ENCODE measurements at places on chromosomes 4 and X.

DNA sequence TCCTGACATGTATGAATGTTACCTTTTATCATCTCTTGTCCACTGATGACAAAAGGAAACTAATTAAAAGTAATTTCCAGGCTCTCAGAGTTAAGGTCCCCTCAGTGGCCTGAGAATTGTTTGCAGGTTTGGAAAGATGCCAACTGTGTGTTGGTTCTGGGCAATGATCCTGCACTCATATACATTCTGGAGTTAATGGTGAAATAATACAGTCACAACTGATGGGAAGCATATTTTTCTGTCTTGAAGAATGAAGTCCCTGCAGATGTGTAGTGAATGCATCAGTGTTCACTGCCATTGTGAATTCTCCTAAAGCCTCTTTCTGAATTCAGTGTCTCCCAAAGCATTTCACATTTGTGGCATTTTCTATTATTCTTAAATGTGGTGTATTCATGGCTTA, 238.1 kb upstream of the PPP1R2C start:
- DNase-seq, result no peak

GRCh38 chrX:34559325-34559724, 97.8 kb downstream of the TMEM47 start:
- DNase-seq, result no peak

DNA sequence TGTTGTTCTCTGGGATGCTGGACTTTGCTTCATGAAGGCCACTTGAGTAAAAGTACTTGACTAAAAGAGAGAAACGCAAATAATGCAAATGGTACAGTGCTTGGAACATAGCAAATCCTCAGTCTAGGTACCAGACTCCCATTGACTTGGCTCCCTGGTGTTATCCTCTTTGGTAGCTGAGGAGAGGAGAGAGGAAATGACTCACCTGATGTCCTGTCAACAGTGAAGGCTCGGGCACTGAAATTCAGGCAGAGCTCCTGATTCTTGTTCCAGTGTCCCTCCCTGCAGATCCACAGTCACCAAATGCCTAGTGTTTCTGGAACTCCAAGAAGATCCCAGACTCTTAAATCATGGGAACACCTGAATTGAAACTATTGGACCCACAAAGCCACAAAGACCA, 22.5 kb upstream of the TCEAL4 start:
- DNase-seq, result no peak

DNA sequence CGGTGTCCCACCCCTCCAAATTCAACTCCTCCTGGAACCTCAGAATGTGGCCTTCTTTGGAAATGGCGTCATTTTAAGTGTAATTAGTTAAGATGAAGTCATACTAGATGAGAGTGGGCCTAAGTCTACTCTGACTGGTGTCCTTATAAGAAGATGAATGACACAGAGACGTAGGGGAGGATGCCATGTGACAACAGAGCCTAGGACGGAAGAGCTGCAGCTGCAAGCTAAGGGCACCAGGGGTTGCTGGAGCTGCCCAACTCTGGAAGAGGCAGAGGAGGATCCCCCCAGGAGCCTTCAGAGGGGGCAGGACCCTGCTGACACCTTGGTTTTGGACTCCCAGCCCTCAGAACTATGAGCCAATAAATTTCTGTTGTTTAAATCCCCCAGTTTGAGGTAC, 115.1 kb downstream of the STK32B start:
- DNase-seq, result no peak

GRCh38 chr4:78706302-78706701, 69.8 kb upstream of the BMP2K start:
- no peak for DNase-seq

- no peak for DNase-seq
Observed at GRCh38 chr4:152970102-152970820, 34.1 kb downstream of the FHDC1 start.

DNA sequence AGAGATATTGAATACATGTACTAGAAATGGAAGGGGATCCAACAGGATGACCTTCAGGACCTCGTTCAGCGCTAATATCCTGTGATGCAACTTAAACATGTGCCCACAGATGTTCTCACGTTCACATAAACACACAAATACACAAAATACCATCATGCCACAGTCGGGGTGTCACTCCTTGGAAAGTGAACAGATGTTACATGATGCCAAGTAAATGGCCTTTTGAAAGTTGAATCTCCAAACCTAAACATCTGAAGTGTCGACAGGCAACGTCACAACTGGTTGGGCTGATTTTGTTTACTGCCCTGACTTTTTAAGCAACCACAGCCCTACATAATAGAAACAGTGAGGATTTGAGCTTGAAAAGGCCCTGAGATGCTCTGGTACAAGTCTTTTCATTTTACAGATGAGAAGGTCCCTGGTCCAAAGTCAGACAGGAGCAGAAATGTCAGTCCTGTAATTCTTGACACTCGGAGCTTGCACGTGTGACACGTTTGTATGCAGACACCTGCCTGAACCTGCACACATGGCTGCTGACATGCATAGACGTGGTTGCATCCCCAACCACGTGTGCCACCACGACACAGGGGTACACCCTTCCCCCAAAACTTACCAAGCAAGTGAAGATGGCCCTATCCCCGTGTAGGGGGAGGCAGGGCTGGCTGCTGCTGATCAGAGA, 23.5 kb upstream of the BCORL1 start:
- no peak for DNase-seq

GRCh38 chr4:84596826-84597225, 13.9 kb downstream of the CDS1 start:
- DNase-seq, result peak; percentile 8

- no peak for DNase-seq
Observed at GRCh38 chrX:155745792-155746191, 133.0 kb upstream of the TMLHE start.

DNA sequence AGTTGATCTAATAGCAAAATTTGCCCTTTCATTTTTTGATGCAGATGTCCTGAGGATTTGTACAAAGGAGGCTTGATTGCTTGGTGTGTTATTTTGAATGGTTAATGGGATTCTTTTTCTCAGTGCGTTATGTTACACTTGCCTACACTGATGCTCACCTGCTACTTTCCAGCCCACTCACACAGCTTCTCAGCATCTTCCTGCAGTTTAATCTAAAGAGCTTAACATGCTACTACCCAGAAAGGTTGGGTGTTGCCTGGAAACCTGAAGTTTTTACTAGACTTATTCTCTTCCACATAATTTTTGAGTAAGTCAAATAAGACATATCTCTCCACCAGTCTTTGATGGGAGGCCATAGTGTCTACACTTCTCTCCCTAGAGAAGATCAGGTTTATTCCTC, 9.9 kb upstream of the GPR101 start:
- DNase-seq, result no peak

GRCh38 chrX:37347420-37347819, 1.7 kb upstream of the PRRG1 start:
- DNase-seq, result no peak

GRCh38 chrX:67207912-67208311, 335.9 kb upstream of the AR start:
- DNase-seq, result no peak

DNA sequence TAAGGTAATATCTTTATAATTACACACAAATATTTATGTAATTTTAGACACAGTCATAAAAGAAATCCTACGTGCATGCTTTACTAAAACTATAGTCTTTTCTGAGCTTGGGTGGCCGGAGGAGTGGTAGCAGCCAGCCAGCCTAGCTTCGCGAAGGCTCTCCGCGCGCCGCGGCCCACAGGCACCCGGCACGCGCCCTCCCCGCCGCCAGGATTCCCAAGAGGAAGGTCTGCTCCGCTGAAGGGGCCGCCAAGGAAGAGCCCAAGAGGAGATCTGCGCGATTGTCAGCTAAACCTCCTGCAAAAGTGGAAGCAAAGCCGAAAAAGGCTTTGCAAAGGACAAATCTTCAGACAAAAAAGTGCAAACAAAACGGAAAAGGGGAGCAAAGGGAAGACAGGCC, 8.7 kb upstream of the PJA1 start:
- no peak for DNase-seq

DNA sequence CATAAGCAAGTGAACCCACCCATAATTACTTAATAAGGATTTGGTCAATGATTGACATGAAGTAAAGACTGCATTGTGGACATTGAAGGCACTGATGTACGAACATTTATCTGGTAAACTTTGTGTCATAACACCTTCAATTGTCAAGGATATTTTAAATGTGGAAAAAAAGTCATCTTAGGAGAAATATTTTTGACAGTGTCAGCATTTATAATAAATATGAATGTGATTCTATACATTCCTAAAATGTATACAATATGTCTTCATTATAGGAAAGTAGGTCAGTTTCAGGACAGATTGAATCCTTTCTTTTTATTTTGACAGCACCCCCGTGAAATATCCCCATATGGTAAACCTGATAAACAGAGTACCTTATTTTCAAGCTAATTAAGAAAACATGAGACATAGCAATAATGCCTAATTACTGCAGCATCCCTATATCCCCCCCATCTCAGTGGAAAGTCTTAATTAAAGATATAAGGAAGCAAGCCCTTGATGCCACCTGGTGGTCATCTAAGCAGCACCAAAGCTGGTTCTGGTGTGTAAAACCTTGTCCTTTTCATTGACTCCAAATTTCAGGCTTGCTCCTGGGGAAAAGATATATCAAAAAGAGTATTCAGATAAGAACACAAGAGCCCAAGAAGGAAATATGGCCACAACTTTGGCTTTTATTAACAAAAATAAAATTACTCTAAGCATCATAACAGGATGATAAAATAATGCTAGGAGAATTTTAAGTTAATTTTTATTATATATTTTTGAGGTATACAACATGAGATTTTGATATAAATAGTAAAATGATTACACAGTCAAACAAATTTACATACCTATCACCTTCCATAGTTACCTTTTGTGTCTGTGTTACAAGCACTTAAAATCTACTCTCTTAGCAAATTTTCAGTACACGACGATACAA, 379.7 kb downstream of the TLL1 start:
- no peak for DNase-seq

GRCh38 chr4:182449186-182449929, 206.2 kb downstream of the TENM3 start:
- peak; percentile 4 for DNase-seq

- no peak for DNase-seq
Observed at GRCh38 chrX:101377547-101377946, 8.4 kb downstream of the BTK start.

DNA sequence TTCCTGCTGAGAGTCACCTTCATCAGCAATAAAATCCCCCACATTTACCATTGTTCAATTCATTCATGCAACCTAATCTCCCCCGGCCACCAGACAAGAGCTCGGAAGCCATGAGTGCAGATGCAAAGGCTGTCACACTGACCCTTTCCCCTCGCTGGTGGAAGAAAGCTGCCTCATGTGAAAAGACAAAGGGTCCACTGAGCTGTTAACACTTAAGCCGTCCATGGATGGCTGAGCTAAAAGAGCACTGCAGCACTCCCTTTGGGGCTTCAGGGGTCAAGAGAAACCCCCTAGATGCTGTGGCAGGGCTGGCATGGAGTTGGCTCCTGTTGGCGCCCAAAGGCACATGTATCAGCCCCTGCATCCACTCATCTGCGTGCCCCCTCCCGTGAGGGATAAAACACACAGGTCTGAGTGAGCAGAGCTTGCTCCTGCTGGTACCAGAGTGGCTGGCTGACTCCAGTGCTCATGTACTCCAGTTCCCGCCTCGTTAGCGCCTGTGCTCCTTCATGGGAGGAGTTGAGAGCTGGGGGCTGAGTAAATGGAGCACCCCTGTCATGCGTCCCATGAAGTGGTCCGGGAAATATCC, 216.5 kb downstream of the PDHA2 start:
- no peak for DNase-seq

GRCh38 chrX:13092455-13092941, 48.1 kb upstream of the FAM9C start:
- peak; percentile 83 for DNase-seq

- DNase-seq, result no peak
Observed at GRCh38 chr4:159481936-159482335, 379.1 kb downstream of the RAPGEF2 start.

DNA sequence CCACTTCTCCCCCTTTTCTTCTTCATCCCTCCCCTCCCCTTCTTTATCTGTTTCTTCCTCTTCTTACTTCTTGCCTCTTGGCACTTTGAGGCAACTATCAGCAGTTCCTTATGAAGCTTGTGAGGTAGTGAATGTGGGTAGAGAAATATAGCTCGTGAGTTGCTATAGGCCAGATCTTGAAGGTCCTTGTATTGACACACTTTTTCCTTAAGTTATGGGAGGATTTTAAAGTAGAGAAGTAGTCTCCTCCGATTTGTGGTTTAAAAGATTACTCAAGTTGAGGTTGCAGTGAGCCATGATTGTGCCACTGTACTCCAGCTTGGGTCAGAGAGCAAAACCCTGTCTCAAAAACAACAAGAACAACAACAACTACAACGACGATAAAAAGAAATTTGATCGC, 3.4 kb upstream of the RRAGB start:
- no peak for DNase-seq

GRCh38 chrX:102934624-102935023, 2.4 kb upstream of the RAB40AL start:
- peak; percentile 8 for DNase-seq

DNA sequence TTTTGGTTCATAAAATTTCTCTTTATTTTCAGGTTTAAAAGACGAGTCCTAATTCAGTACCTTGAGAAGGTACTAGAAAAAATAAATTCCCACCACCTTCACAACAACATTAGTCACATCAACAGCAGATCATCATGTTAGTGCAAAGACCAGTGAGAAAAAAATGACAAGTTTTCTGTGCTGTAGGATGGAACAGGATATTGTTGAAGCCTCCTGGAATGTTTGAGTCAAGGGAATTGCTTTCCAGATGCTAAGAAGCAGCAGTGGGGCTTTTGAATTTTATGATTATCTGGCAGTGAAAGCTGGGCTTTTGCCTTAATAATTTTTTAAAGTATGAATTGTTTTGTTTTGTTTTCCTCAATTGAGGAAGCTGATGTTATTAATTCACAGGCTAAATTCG, 61.0 kb downstream of the INTS6L start:
- no peak for DNase-seq

DNA sequence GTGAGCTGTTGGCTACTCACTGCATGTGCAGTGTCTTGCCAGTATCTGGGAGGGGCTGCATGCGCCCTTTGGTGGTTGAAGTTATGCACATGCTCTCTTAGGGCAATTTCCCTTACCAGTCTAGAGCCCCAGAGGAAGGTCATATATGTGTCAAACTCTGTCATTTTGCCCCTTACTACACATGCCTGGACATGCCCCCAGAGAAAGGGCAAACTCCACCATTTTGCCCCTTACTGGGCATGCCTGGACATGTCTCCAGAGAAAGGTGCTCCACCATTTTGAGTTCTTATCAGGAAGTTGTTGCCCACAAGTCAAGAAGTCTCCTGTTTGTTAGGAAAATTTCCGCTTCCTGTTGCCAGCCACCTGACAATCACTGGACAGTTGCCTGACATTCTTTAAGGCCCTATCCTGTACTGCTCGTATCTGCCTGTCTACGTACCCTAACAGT, 56.4 kb upstream of the PLAC8 start:
- no peak for DNase-seq

GRCh38 chr4:98242538-98242937, 18.6 kb upstream of the RAP1GDS1 start:
- DNase-seq, result no peak

- no peak for DNase-seq
Observed at GRCh38 chrX:118156254-118156952, 39.8 kb upstream of the KLHL13 start.

- no peak for DNase-seq
Observed at GRCh38 chr4:78732332-78733104, 43.6 kb upstream of the BMP2K start.

GRCh38 chrX:154384284-154384892, 5.3 kb downstream of the EMD start:
- no peak for DNase-seq

GRCh38 chrX:49277535-49277830, 7.9 kb downstream of the PPP1R3F start:
- no peak for DNase-seq
